Neural crest cell (in vitro differentiated cells): ENCODE measurements at places on chromosomes 5 and 9.

DNA sequence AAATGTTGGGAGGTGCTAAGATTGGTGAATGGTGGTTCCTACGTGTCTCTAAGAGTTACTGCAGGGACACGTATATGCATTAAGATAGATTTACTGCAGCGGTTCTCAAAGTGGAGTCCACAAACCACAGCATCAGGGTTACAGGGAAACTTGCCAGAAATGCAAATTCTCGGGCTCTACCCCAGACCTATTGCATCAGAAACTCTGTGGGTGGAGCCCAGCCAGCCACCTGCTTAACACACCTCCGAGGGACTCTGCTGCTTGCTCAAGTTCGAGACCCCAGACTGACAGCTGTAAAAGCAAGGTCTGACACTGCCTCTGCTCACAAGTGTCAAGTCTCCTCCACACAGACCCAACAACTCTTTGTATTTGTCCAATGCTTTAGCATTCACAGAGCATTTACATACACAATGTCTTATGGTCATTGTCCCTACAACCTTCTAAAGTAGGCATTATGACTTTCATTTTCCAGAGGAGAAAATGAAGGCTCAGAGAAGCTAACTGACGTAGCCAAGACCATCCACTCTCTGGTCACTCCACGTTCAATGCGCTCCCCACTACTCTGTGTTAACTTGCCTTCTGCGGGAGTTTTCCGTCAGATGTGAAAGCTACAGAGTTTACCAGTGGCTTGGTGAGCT lies 48.8 kb downstream of the HSD17B3 start:
- no peaks in the 10 kb centered on the region for H3K27me3 ChIP-seq
- peaks cover 23% of the 10 kb centered on the region for H3K4me1 ChIP-seq
- H3K36me3 ChIP-seq = no peaks in the 10 kb centered on the region

DNA sequence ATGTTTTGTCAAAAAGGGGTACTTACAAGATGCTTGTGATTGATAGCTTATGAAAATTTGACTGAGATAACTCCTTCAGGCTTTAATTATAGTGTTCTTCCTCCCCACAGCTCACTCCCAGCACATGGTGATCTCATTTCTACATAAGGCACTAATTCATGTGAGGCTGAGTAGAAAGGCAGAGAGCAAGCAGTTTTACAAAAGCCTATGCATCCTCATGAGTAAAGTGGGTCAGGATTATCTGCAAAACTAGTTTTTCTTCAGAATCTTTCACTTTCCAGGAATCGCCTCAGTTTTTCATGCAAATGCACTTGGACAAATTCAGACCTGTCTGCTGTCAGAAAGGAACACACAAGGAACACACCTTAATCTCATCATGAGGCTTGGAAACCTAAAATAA lies 92.1 kb upstream of the FBN2 start:
- H3K4me1 ChIP-seq = no peaks in the 10 kb centered on the region
- no peaks in the 10 kb centered on the region for H3K27me3 ChIP-seq
- H3K4me3 ChIP-seq = no peak overlapping the region

- no peaks in the 10 kb centered on the region for H3K4me1 ChIP-seq
- H3K4me3 ChIP-seq = no peak overlapping the region
- no peaks in the 10 kb centered on the region for H3K36me3 ChIP-seq
- H3K27me3 ChIP-seq = peaks cover 2% of the 10 kb centered on the region
Observed at GRCh38 chr5:13878357-13878756, 66.1 kb downstream of the DNAH5 start.

DNA sequence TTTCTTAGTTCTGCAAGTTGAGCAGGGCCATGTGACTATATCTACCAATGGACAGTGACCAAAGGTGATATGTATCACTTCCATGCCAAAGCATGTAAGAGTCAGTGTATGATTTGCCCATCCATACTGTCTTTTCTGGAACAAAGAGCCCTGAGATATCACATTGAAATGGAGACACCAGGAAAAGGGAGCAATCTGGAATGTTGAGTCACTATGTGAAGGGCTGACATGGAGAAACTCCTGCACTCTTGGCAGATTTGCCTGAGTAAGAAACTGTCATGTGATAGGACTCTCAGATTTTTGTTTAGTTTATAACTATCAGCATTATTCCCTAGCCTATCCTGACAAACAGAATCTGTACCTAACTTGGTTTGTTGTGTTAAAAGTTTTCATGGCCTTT lies 29.8 kb upstream of the TMEM161B start:
- H3K27ac ChIP-seq = no peak overlapping the region
- H3K36me3 ChIP-seq = no peaks in the 10 kb centered on the region
- no peaks in the 10 kb centered on the region for H3K4me1 ChIP-seq
- H3K4me3 ChIP-seq = no peak overlapping the region
- no peak for DNase-seq
- no peaks in the 10 kb centered on the region for H3K27me3 ChIP-seq

GRCh38 chr5:167503926-167504720 lies 787.3 kb upstream of the WWC1 start:
- DNase-seq = no peak
- H3K36me3 ChIP-seq = no peaks in the 10 kb centered on the region
- H3K4me3 ChIP-seq = no peak overlapping the region
- no peaks in the 10 kb centered on the region for H3K27me3 ChIP-seq
- H3K27ac ChIP-seq = no peak overlapping the region

- no peaks in the 10 kb centered on the region for H3K4me1 ChIP-seq
- H3K4me3 ChIP-seq = no peak overlapping the region
- no peak overlapping the region for H3K27ac ChIP-seq
Observed at GRCh38 chr9:86163503-86163902, 64.1 kb upstream of the GOLM1 start.

GRCh38 chr5:136086783-136087566 lies 45.7 kb upstream of the SMAD5 start:
- no peaks in the 10 kb centered on the region for H3K27me3 ChIP-seq
- no peak overlapping the region for H3K27ac ChIP-seq
- no peaks in the 10 kb centered on the region for H3K36me3 ChIP-seq
- H3K4me3 ChIP-seq = no peak overlapping the region
- no peaks in the 10 kb centered on the region for H3K4me1 ChIP-seq

DNA sequence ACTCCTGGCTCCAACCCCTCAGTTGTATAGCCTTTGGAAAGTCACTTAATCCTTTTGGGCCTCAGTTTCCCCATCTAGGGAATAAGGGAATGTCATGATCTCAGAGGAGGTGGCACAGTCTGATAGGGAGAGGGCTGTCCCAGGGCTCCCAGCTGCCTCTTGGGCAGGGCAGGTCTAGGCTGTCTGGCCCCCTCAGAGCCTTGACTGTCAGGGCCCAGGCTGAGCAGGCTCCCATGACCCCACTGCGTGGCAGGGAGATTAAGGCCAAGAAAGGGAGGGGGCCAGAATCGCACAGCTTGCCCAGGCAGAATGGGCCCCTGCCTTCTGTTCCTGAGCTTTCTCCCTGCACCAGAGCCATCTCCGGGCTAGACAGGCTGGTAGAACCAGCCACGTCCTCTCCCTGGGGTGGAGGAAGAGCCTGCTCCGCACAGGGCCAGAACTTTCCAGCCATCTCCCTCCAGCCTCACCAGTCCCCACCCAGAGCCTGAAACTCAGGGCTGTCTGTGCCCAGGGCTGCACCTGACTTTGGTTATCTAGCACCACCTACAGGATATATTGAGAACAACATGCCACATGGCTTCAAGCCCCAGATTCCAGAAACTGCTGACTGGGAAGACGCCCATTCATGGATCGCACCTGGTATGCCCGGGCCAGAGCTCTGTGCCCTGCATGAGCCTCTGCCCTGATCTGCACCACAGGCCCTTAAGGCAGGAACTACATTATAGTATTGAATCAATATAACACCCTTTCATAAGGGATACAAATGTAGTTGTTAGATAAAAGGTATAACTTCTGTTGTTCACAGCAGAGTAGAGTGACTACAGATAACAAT lies 32.1 kb downstream of the NAIF1 start:
- no peaks in the 10 kb centered on the region for H3K27me3 ChIP-seq
- H3K36me3 ChIP-seq = no peaks in the 10 kb centered on the region
- peaks cover 3% of the 10 kb centered on the region for H3K4me1 ChIP-seq

DNA sequence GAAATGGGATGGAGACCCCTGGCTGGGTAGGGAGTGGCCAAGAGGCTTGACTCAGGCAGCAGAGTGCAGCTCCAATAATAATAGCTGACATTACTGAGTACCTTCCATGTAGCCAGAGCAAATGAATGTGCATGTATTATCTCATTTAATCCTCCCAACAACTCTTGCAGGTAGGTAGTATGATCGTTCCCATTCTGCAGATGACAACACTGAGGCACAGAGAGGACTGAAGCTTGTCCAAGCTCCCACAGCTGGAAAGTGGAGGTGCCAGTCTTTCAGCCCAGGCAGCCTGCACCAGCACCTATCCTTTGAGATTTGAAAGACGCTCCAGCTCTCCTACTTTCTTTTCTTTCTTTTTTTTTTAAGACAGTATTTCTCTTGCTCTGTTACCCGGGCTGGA lies 87.6 kb downstream of the PCDH1 start:
- DNase-seq = no peak
- H3K36me3 ChIP-seq = no peaks in the 10 kb centered on the region
- H3K4me1 ChIP-seq = peaks cover 10% of the 10 kb centered on the region
- no peak overlapping the region for H3K27ac ChIP-seq

DNA sequence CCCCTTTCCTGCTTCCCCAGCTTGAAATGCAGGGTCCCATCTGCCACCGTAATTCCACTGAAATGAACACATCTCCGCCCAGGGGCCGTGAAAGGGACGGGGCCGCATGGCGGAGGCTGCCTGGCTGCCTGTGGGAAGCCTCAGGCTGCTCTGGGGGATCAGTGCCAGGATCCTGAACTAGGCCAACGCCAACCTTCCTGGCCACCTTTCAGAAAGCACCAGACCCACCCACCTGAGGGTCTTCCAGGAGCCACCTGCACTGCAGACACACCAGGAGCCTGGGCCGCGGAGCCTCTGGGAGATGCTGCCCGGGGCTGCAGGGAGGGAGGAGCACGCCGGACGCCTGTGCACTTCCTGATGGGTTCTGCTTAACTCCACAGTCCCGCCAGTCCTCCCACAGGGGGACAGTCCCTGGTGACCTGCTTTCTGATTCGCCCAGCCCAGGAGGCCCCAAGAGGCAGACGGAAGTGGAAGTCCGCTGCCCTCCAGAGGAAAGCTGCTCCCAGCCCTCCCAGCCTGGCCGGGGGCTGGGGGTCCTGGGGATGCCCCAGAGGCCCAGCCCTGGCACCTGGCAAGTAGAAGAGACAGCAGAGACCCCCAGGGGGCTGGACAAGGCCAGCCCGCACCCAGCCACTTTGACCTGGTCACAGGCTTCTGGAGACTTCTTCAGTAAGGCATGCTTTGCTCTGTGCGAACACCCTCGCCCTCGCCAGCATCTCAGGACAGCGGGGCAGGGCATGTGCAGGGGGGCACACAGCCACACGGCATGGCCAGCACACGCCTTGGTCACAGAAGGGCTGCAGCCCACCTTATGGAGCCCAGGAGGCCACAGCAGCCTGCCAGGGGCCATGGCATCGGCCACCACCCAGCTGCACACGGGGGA lies at the start of gene CARD9:
Gene CARD9, minus strand, starts transcription at position 370 of the 883 bp plus-strand sequence. CDS start 1,591 bp downstream, outside the sequence.
- H3K27me3 ChIP-seq = no peaks in the 10 kb centered on the region
- H3K4me3 ChIP-seq = peak within 1 kb of the TSS; percentile 68
- peak within 1 kb of the TSS; percentile 6 for H3K27ac ChIP-seq
- peaks cover 10% of the 10 kb centered on the region for H3K4me1 ChIP-seq
- H3K36me3 ChIP-seq = no peaks in the 10 kb centered on the region
- no peak for DNase-seq

- no peaks in the 10 kb centered on the region for H3K4me1 ChIP-seq
- no peak overlapping the region for H3K4me3 ChIP-seq
- DNase-seq = no peak
- no peaks in the 10 kb centered on the region for H3K36me3 ChIP-seq
Observed at GRCh38 chr9:113715086-113715485, 161.0 kb upstream of the ZNF618 start.

DNA sequence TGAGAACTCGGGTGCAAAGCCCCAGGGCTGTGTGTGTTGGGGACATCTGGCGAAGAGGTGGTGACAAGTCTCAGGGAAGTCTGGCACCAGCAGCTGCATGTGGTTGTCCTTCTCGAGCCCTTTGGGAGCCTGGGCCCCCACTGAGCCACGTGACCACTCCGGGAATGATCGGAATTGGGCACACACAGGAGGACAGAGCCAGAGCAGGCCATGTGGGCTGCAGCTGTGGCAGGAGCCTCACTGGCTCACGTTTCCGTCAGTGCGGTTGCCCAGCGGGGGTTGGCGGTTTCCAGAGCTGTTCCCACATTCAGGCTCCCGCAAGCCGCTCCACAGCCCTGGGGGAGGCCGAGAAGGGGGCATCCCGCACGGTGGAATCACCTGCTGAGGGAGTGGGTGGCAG lies 6.8 kb upstream of the CEL start:
- no peaks in the 10 kb centered on the region for H3K36me3 ChIP-seq
- peak overlapping the region; percentile 67 for H3K27ac ChIP-seq
- peaks cover 13% of the 10 kb centered on the region for H3K4me1 ChIP-seq
- no peaks in the 10 kb centered on the region for H3K27me3 ChIP-seq

DNA sequence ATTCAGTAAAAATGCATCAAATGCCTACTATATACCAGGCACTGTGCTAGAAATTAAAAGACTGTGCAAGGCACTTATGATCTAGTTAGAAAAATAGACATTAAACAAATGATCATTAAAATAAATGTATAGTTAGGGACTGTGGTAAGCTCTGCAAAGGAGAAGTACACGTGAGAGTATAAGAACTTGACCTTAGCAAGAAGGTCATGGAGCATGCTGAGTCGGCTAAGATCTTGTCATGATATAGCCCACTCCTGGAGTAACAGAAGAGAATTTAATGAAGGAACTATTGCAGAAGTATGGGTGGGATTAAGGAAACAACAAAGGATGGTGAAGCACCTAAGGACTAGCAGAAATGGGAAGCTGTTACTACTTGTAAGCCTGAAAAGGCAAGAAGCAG lies 23.5 kb upstream of the SAP30L start:
- no peaks in the 10 kb centered on the region for H3K27me3 ChIP-seq
- no peak overlapping the region for H3K27ac ChIP-seq
- peaks cover 30% of the 10 kb centered on the region for H3K36me3 ChIP-seq
- DNase-seq = no peak

DNA sequence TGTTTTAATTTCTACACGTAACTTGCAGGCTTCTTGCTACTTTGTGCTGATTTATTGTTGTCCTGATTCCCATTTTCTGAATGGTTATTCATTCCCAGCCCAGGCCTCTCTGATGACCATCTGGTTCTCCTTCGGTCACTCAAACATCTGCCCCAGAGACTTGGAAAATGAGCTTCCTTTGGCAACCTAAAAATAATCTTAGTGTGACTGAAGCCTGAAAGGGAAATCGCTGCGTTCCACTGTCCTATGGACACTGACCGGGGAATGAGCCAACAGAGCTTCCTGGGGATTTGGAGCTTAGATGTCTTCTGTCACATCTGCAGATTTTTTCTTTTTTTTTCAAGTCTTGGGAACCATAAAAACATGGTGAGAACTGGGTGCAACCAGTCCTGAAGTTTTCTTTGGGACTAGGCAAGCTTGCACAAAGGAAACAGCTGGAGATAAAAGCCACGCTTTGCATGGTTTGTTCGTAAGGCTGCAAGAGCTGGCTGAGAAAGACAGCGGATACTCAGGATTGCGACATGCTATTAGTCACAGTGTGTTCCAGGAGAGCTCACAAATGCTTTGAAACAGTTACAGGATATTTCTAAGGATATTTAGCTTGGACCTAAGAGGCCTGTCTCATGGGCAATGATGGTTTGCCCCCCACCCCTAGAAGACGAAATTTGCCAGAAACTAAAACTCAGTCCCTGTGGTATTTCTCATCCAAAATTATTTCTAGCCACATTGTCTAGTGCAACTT lies 146.2 kb downstream of the GOLPH3 start:
- H3K27me3 ChIP-seq = no peaks in the 10 kb centered on the region
- peaks cover 41% of the 10 kb centered on the region for H3K4me1 ChIP-seq
- peak overlapping the region; percentile 69 for H3K27ac ChIP-seq
- no peaks in the 10 kb centered on the region for H3K36me3 ChIP-seq
- no peak for DNase-seq

- DNase-seq = no peak
- no peak overlapping the region for H3K27ac ChIP-seq
- H3K27me3 ChIP-seq = peaks cover 27% of the 10 kb centered on the region
- no peaks in the 10 kb centered on the region for H3K36me3 ChIP-seq
- H3K4me1 ChIP-seq = no peaks in the 10 kb centered on the region
- H3K4me3 ChIP-seq = no peak overlapping the region
Observed at GRCh38 chr5:76016258-76016657, 66.9 kb upstream of the SV2C start.
